Fibroblast of lung (primary cell): ENCODE measurements at places on chromosomes 5 and 9. TPM values are rescaled to one million over a fixed set of nuclear protein-coding genes. Genes with fewer than 3 reads are reported as not detected.

GRCh38 chr9:73149371-73150067 lies 2.1 kb upstream of the ANXA1 start:
- peak; percentile 91 for DNase-seq

ARL14EPL gene
- total RNA-seq: not detected in 2 replicates

OLFML2A gene
- total RNA-seq: 30.6 and 33.7 TPM in 2 replicates

MEIKIN gene
- total RNA-seq: under 0.01 TPM in 1 of 2 replicates, not detected in the other

TIGD6 gene
- total RNA-seq: 8.7 and 10.4 TPM in 2 replicates
